ENCODE measurements at places on chromosomes 4 and X. TPM values are rescaled to one million over a fixed set of nuclear protein-coding genes. Genes with fewer than 3 reads are reported as not detected.

DNA sequence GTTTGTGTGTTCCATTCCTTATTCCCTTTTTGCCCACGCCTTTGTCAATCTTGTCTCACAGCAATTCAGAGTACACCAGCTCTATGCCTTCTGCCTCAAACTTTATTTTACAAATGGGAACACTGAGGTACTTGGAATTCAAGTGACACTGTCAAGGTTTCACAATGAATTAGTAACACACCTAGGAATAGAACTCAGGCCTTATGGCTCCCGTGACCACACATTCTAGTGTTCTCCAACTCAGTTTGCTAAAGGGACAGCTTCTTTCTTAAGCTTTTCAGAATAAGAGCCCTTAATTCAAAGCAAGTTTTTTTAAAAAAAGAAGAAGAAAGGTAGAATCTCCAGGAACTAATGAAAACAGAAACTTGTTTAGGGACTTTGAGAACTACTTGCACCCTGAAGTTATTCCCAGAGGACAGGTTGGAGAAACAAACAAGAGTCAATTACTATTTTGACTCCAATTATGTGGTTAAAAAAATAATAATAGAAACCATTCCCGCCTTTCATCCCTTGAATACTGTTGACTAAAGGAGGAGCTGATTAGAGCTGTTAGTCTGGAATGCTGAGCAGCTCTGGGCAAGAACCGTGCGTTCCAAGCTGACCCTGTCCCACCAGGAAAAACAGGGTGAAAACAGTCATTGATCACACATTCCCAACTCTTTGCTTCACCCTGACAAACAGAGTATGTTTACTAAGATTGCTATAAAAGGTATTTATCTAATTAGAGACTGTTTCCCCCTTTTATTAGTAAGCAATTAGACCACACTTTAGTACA is 408.8 kb upstream of the CNKSR2 start:
- no peak for DNase-seq
- H3K4me1 ChIP-seq = peaks cover 11% of the 10 kb centered on the region
- H3K27ac ChIP-seq = no peak overlapping the region
- H3K36me3 ChIP-seq = 0 out of 2 replicates have a peak, but pooled peaks cover 2% of the 10 kb centered on the region

GRCh38 chr4:121375262-121375661 is 5.6 kb downstream of the QRFPR start:
- no peak overlapping the region for H3K27ac ChIP-seq
- DNase-seq = no peak
- peaks cover 9% of the 10 kb centered on the region for H3K4me1 ChIP-seq
- peaks cover 24% of the 10 kb centered on the region for H3K27me3 ChIP-seq

DNA sequence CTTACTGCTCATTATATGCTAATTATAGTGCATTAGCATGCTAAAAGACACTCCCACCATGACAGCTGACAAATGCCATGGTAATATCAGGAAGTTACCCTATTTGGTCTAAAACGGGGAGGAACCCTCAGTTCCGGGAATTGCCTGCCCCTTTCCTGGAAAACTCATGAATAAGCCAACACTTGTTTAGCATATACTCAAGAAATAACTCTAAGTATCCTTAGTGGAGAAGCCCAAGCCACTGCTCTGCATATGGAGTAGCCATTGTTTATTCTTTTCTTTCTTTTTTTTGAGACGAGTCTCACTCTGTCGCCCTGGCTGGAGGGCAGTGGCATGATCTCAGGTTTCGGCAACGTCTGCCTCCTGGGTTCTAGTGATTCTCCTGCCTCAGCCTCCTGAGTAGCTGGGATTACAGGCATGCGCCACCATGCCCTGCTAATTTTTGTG is 15.5 kb downstream of the NUDT6 start:
- no peaks in the 10 kb centered on the region for H3K27me3 ChIP-seq
- H3K27ac ChIP-seq = no peak overlapping the region
- peaks cover 8% of the 10 kb centered on the region for H3K36me3 ChIP-seq
- no peak overlapping the region for H3K4me3 ChIP-seq

The BMP3 gene
- 0.55 TPM for total RNA-seq

The CRMP1 gene
- 109 TPM for total RNA-seq

The GNRHR gene
- not detected for total RNA-seq

Measured in WTC11 (cell line).